LoVo (cell line): ENCODE measurements at places on chromosomes 1 and 21.

GRCh38 chr21:14825514-14825974 lies 239.3 kb downstream of the NRIP1 start:
- DNase-seq: no peak

DNA sequence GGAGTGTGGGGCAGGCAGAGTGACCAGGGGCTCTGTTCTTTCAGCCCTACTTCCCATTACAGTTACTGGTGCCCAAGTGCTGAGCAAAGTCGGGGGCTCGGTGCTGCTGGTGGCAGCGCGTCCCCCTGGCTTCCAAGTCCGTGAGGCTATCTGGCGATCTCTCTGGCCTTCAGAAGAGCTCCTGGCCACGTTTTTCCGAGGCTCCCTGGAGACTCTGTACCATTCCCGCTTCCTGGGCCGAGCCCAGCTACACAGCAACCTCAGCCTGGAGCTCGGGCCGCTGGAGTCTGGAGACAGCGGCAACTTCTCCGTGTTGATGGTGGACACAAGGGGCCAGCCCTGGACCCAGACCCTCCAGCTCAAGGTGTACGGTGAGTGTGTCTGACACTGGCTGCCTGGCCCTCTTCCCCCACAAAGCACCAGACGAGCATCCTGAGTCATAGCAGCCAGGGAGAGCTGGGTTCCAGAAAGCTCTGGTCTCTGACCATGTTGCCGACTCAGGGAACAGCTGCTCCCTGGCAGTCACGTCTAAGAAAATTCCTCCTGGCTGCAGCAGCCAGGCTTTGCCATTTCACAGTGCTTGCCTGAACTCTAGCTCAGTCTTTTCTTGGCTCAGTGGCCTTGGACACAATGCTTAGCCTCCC lies 3.3 kb downstream of the SLAMF8 start:
- DNase-seq: no peak

GRCh38 chr21:45109831-45110492 lies 35.6 kb downstream of the ADARB1 start:
- no peak for DNase-seq

DNA sequence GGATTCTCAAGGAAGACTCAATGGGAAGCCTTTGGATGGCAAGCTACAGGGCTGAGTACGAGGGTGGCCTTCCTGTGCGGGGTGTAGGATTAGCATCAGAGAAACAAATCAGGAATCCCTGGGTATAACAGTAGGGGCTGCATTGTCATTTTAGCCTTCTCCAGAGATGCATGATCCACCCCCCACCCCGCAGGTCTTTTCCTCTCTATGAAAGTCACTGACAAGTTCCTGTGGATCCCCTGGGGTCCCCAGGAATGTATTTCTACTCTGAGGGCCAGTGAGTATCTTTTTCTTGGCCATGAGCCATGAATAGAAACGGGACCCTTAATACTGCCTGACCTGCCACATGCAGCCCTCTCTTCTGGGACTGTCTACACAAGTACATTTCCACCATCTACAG lies 473.0 kb upstream of the VAMP3 start:
- DNase-seq: no peak
